MCF 10A (cell line): ENCODE measurements at places on chromosomes 5 and 9. TPM values are rescaled to one million over a fixed set of nuclear protein-coding genes. Genes with fewer than 3 reads are reported as not detected.

FLT4 gene
- total RNA-seq: not detected in 2 replicates

DNA sequence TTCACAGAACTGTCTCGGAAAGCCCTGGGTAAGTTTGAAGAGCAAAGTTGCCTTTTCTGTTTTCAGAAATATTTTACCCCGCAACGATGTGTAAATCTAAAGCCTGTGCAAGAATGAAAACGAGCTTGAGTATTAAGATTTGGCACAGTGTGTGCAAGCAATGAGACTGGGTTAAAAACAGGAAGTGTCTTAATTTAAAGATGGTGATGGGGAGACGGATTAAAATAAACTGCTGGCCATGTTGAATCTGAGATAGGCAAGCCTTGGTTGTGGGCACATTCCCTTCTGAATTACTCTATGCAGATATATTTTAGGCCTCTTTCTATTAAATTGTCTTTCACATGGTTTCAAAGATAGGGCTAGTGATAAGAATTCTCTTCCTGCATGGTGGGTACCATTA is 294.2 kb upstream of the DMRT1 start:
- no peak overlapping the region for H3K4me3 ChIP-seq
- peaks cover 49% of the 10 kb centered on the region for H3K36me3 ChIP-seq
- peaks cover 41% of the 10 kb centered on the region for H3K4me1 ChIP-seq
- no peak overlapping the region for H3K27ac ChIP-seq
- H3K27me3 ChIP-seq: no peaks in the 10 kb centered on the region
- no peak for DNase-seq

RNF38 gene
- total RNA-seq: 17.8 and 18.6 TPM in 2 replicates

- no peak for DNase-seq
- H3K27me3 ChIP-seq: no peaks in the 10 kb centered on the region
- no peaks in the 10 kb centered on the region for H3K36me3 ChIP-seq
- no peak overlapping the region for H3K4me3 ChIP-seq
These were observed 195.9 kb upstream of the RAD23B start for GRCh38 chr9:107087222-107087621.

DNA sequence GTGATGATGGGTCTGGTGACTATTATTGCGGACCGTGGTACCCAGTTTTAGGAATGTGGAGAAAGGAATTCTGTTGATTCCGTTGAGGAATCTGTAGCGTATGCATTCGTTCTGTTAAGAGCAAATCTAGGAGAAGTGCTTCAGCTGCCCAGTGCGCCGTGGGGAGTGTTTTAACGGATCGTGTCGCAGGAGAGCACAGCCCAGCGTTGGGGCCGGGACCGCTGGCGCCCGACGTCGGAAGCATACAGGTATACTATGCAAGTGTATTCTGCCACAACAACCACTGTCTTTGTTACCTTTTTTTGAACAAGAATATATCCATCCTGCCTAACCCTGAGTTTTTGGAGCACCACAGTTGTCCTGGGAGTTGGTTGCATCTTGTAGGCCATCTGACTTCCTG is 42.7 kb downstream of the TENT4A start:
- DNase-seq: no peak
- no peaks in the 10 kb centered on the region for H3K4me1 ChIP-seq
- no peaks in the 10 kb centered on the region for H3K27me3 ChIP-seq
- no peak overlapping the region for H3K27ac ChIP-seq
- H3K36me3 ChIP-seq: peaks cover 66% of the 10 kb centered on the region

LHX2 gene
- total RNA-seq: 0.20 and 0.63 TPM in 2 replicates

ENHO gene
- not detected in 2 replicates for total RNA-seq

GRCh38 chr5:126482591-126482990 is 59.4 kb downstream of the GRAMD2B start:
- no peak for DNase-seq
- H3K27ac ChIP-seq: peak overlapping the region; percentile 57
- no peaks in the 10 kb centered on the region for H3K4me1 ChIP-seq

PTGS1 gene
- 0.20 and 0.70 TPM in 2 replicates for total RNA-seq

DNA sequence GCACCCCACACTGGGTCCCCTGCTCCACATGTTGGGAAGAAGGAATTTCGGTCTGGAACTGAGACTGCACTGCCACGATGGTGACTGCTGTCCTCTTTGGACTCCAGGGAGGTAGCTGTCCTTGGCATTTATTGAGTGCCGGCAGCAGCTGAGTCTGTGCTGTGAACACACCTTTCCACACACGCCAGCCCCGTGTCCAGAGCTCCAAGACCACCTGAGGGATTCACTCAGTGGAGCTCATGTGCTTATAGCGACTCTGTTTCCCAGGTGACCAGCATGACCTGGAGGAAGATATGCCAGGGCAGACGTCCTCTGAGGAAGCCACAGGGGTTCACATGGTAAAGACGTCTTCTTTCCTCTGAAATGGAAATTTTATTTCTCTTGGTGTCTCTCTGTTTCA is 33.2 kb upstream of the FLT4 start:
- H3K4me1 ChIP-seq: no peaks in the 10 kb centered on the region
- H3K27me3 ChIP-seq: peaks cover 58% of the 10 kb centered on the region
- H3K36me3 ChIP-seq: no peaks in the 10 kb centered on the region
- H3K27ac ChIP-seq: no peak overlapping the region
- DNase-seq: no peak

DNA sequence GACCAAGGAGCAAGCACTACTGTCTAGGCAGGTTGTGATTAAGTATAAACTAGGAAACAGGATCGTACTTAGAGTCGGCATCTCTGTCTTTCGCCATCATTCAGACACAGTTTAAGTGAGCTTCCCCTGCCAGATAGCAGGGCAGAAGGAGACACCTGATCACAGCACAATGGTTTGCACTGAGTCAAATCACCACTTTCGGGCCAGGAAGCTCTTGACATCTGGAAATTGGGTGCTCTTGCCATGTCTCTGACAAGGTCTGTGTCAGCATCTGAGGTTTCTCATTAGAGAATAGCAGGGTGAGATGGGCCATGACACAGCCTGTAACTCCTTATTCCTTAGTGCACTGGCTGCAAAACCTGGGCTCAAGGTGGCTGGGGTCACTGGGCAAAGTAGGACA is 8.3 kb downstream of the ADRB2 start:
- DNase-seq: no peak
- no peak overlapping the region for H3K4me3 ChIP-seq
- peaks cover 66% of the 10 kb centered on the region for H3K4me1 ChIP-seq
- H3K27me3 ChIP-seq: no peaks in the 10 kb centered on the region
- peak overlapping the region; percentile 43 for H3K27ac ChIP-seq

DNA sequence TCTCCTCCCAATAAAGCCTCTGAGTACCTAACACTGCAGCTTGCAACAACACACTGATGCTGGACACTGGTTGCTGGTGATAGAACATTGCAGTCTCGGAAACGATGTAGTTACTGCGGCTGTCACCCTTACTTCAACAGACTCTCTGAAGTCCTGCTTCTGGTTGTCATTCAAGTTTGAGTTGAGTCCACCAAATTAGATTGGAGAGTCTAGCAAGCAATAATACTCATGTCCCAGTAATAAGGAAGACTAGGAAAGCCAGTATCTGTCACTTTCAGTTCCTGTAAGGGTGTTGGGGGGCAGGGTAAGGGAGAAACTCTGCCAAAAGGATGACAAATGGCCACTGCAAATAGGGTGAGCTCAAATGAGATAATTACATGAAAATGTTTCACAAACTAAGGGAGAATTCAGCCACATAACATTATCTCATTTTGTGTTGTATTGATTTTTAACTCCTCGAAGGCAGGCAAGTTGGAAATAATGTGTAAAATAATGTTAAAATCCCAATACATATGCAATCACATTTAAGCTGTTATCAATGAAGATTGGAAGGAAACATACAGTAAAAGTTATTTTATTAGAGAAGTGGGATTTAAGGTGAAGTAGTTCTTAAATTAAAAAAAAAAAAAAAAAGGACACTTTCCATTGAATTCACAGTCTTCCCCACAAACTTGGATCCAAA is 849 bp upstream of the IFT74 start:
- H3K27ac ChIP-seq: peak overlapping the region; percentile 100
- no peaks in the 10 kb centered on the region for H3K27me3 ChIP-seq
- H3K4me3 ChIP-seq: peak overlapping the region; percentile 90
- no peak for DNase-seq

CAMK4 gene
- total RNA-seq: 0.21 and 0.39 TPM in 2 replicates

PCDHB14 gene
- 4.7 and 6.2 TPM in 2 replicates for total RNA-seq

DNA sequence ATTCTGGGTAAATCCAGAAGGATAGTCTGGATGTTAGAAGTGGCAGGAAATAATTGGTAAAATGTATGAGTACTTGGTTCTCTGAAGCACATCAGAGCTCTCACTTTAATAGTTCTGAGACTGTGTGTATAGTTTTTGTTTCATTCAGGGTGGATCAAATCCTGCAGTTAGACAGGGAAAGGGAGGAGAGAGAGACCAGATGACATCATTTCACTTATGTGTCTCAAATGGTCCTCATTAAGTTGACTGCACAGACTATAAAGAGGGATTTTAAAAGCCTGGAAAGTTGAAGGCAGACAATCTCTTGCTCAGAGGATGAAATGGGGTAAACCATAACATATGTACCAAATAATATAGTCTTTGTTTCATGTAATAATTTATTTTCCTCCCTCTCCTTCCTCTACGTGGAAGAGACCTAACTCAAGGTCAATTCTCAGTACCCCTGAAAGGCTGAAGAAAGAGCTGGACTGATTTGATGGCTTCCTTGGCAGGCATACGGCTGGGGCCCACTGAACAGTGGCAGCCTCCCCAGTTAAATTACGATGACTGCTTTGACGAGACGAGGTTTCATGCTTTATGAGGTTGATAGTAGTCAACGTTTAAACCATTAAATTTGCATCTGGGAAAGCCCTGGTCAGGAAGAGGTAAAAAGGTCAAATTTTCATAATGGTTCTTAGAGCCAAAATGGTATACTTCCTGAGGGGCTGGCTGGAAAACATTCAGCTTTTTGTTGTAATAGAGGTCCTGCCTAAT is 395.1 kb upstream of the RPS23 start:
- H3K36me3 ChIP-seq: no peaks in the 10 kb centered on the region
- no peak for DNase-seq
- no peaks in the 10 kb centered on the region for H3K4me1 ChIP-seq
- H3K27me3 ChIP-seq: no peaks in the 10 kb centered on the region
- no peak overlapping the region for H3K4me3 ChIP-seq
- no peak overlapping the region for H3K27ac ChIP-seq

ARL15 gene
- 10.1 and 11.3 TPM in 2 replicates for total RNA-seq

GRCh38 chr9:33125871-33126823 is 41.0 kb downstream of the B4GALT1 start:
- no peaks in the 10 kb centered on the region for H3K27me3 ChIP-seq
- peaks cover 100% of the 10 kb centered on the region for H3K36me3 ChIP-seq
- DNase-seq: no peak

PCSK1 gene
- 2.8 and 4.4 TPM in 2 replicates for total RNA-seq

DNA sequence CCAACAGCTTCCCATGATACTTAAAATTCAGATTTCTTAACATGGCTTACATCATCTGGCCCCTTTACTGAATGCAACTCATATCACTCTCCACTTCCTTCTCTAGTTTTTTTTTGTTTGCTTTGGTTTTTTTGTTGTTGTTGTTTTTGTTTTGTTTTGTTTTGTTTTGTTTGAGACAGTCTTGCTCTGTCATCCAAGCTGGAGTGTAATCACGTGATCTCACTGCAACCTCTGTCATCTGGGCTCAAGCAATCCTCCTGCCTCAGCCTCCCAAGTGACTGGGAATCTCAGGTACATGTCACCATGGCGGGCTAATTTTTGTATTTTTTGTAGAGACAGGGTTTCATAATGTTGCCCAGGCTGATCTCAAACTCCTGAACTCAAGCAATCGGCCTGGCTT is 41.4 kb downstream of the CPLANE1 start:
- H3K27ac ChIP-seq: no peak overlapping the region
- no peaks in the 10 kb centered on the region for H3K4me1 ChIP-seq
- H3K27me3 ChIP-seq: no peaks in the 10 kb centered on the region
- H3K4me3 ChIP-seq: no peak overlapping the region
- DNase-seq: no peak

- H3K27ac ChIP-seq: no peak overlapping the region
- DNase-seq: no peak
- H3K4me1 ChIP-seq: no peaks in the 10 kb centered on the region
These were observed 37.5 kb downstream of the MTREX start for GRCh38 chr5:55345327-55345726.

UBE2QL1 gene
- not detected in 2 replicates for total RNA-seq

DNA sequence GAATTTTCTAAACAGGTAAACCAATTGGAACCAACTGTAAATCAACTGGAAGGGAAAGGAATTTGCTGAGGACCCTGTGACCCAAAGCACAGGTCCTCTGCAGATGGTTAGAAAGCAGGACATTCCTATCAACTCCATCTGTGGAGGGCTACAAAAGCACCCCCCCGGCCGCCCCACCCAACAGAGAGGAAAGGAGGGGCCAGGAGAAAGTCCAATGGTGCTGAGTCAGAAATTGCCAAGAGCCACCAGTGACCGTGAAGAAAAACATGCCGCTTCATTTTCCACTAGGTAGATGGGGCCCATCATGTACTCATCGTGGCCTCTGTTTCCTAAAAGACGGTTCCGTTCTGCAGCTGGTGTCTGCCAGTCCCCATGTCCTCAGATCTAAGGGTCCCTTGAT is 66.3 kb downstream of the RAPGEF1 start:
- H3K36me3 ChIP-seq: peaks cover 5% of the 10 kb centered on the region
- no peak for DNase-seq
- peaks cover 41% of the 10 kb centered on the region for H3K4me1 ChIP-seq
- no peaks in the 10 kb centered on the region for H3K27me3 ChIP-seq
- no peak overlapping the region for H3K27ac ChIP-seq

DNA sequence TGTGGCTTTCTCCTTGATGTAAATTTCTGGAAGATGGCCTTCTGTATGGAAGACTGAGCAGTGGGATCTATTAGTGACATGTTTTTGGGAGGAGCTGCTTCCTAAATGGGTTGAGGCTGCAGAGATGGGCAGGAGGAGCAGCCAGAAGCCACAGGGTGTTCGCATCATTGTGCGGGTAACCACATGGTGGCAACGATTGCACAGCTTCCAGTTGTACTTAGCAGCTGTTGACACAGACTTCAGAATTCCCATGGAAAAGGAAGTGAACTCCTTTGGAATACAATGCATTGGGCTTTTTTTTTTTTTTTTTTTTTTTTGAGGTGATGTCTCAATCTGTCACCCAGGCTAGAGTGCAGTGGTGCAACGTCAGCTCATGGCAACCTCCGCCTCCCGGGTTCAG is 297.3 kb downstream of the NR3C1 start:
- H3K4me3 ChIP-seq: no peak overlapping the region
- H3K4me1 ChIP-seq: peaks cover 5% of the 10 kb centered on the region
- peak; percentile 79 for DNase-seq
- no peaks in the 10 kb centered on the region for H3K27me3 ChIP-seq
- no peak overlapping the region for H3K27ac ChIP-seq
- peaks cover 4% of the 10 kb centered on the region for H3K36me3 ChIP-seq

GRCh38 chr9:107108342-107109130 is 174.5 kb upstream of the RAD23B start:
- no peak for DNase-seq
- H3K36me3 ChIP-seq: no peaks in the 10 kb centered on the region
- H3K4me1 ChIP-seq: no peaks in the 10 kb centered on the region
- H3K27ac ChIP-seq: no peak overlapping the region
- no peak overlapping the region for H3K4me3 ChIP-seq

LECT2 gene
- total RNA-seq: not detected in 2 replicates

RHOBTB3 gene
- total RNA-seq: 3.4 and 3.8 TPM in 2 replicates

GRCh38 chr5:129204525-129204924 is 110.0 kb downstream of the ISOC1 start:
- no peak overlapping the region for H3K27ac ChIP-seq
- H3K4me1 ChIP-seq: no peaks in the 10 kb centered on the region
- peaks cover 34% of the 10 kb centered on the region for H3K27me3 ChIP-seq
- H3K4me3 ChIP-seq: no peak overlapping the region
- DNase-seq: no peak
- peaks cover 5% of the 10 kb centered on the region for H3K36me3 ChIP-seq

ZNF618 gene
- 4.8 and 6.6 TPM in 2 replicates for total RNA-seq
